Thoracic aorta endothelial cell (primary cell): ENCODE measurements at places on chromosomes 13 and 19. TPM values are rescaled to one million over a fixed set of nuclear protein-coding genes. Genes with fewer than 3 reads are reported as not detected.

The PHLDB3 gene
- 6.4 and 9.0 TPM in 2 replicates for total RNA-seq

The SYNE4 gene
- 0.13 and 0.14 TPM in 2 replicates for total RNA-seq

The LHB gene
- total RNA-seq = not detected in 2 replicates

The ZNF845 gene
- total RNA-seq = 9.2 and 9.7 TPM in 2 replicates

The ICAM5 gene
- total RNA-seq = 0.29 TPM in 1 of 2 replicates, not detected in the other

The PRTN3 gene
- total RNA-seq = not detected in 2 replicates

The EDNRB gene
- total RNA-seq = 0.22 and 1.7 TPM in 2 replicates

The DZIP1 gene
- total RNA-seq = 22.3 and 24.2 TPM in 2 replicates

The CALR3 gene
- 0.13 TPM in 1 of 2 replicates, not detected in the other for total RNA-seq

The RUBCNL gene
- not detected in 2 replicates for total RNA-seq

The FCGBP gene
- 0.07 TPM in 1 of 2 replicates, not detected in the other for total RNA-seq
